DMS153 (cell line): ENCODE measurements at places on chromosomes 7 and 10.

DNA sequence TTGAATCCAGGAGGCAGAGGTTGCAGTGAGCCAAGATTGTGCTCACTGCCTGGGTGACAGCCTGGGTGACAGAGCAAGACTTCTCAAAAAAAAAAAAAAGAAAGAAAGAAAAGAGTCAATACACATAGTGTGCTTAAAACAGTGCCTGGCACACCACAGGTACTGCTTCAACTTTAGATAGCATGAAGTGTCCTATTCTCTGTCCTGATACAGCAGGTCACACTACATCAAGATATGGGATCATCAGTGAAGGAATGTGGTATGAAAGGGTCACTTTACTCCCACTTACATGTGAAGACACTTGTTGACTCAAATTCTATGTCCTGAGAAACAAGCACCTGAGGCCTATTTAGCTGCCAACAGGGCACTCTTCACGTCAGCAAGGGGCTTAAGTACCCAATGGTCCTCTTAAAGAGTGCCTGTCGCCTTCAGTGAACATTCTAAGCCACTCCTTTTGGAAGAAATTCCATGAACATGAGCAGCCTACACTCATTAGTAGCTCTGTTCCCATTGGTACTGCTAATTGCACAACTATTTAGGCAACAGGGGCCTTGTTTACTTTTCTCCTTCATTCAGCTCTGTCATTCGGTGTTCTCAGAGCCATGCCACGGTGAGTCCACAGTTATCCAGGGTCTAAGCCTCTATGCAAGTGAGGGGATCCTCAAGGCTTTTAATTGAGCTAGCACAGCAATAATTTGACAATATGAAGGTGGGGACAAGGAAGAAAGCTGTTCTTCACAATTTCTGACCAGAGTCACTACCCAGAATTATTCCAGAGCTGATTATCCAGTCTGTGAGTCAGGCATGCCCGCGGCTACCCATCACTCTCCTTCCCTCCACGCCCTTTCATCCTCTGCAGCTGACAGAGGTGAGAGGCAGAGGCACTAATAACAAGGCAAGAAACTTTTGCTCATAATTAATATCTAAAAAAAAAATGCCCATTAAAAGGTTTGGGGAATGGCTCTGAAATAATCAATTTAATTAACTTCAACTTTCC, 56.6 kb upstream of the PTN start:
- no peak for DNase-seq

GRCh38 chr7:25454020-25454419, 225.7 kb upstream of the NPVF start:
- no peak for DNase-seq

DNA sequence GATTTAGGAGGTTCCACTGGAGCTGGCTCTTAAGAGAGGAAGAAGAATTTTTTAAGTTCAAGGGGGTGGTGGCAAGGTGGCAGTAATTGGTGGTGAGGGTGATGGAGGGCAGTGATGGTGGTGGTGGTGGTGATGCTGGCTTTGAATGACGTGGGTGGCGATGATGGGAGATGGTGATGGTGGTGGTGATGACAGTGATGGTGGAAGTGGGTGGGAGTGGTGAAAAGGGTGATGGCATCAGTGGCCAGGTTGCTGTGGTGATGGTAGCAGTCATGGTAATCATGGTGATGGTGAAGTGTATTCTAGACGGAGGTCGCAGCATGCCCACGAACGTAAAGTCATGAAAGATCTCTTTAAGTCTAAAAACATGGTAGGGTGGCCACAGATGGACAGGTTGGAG, 197.3 kb downstream of the PTEN start:
- no peak for DNase-seq

DNA sequence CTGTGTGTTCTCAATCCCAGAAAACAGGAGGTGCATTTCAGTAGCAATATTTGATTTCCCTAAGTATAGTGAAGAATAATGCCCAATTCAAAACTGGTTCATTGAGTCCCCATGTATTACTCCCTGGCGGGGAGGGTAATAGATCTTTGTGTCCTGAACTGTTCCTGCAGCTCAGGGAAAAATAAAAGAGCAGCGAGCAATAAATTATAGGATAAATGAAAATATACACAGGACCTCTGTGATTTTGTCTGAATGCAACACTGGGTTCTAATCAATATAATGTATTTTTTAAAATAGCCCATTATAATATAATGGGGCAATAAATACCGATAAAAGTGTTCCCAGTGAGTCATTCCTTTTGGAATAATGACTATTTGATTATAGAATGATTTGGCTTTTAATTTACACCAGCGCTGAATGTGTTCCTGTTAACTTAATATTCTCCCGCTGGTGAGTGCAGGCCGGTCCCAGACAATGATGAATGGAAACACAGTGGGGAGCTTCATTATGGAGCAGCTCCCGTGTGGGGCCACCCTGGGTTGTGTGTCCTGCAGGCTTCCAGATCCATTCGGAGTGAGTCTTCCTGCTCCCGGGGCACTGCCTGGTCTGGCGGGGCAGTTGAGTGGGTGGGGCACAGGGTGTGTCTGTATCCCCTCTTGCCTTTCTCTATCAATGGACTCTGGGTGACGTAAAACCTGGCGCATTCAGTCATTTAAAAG, 263.1 kb downstream of the ACTR3B start:
- no peak for DNase-seq

- no peak for DNase-seq
These were observed 31.6 kb upstream of the TMEM72 start for GRCh38 chr10:44879531-44879899.

DNA sequence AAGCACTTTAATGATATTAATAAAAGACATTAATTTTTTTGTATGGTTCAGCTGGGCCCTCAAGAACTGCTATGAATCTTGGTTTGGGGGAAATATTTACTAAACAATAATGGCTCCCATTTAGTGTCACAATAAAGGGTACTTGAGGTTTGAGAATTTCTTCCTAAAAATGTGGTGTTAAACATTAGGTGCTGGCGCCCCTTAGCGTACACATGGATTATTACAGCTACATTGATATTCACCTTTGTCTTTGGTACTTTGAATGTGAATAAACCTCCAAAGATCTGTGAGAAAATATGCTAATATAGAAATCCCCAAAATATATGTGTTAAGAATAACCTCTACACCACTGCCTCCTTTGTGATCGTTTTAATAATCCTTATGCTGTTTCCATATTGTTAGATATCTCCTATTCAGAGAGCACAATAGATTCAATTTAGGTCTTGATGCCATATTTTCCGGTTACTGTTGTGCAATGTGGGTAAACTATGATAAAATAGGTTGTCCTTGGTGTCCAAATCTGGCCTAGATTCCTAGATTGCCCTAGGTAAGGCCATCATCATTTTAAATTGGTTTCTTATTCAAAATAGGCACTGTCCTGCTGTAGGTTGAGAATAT, 161.8 kb upstream of the CACNA2D1 start:
- peak; percentile 11 for DNase-seq

DNA sequence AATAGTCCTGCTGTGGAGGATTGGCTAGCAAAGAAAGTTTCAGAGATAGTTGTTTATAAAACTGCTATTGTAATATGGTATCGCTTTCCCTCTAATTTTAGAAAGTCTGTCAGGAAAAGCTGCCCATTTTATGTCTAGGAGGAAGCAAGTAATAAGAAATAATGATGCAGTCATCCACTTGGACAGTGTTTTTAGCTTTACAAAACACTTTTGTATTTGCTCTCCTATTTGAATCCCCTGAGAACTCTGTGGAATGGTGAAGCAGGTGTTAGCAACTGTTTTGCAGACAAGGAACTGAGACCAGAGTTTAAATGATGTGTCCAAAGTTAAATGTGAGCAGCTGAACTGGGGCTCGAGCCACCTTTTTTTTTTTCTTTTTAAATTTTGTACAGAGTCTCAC, 455.8 kb downstream of the XPNPEP1 start:
- no peak for DNase-seq

GRCh38 chr7:102806613-102807012, 57.8 kb downstream of the FAM185A start:
- no peak for DNase-seq

GRCh38 chr10:131569851-131570715, 258.6 kb upstream of the TCERG1L start:
- no peak for DNase-seq

DNA sequence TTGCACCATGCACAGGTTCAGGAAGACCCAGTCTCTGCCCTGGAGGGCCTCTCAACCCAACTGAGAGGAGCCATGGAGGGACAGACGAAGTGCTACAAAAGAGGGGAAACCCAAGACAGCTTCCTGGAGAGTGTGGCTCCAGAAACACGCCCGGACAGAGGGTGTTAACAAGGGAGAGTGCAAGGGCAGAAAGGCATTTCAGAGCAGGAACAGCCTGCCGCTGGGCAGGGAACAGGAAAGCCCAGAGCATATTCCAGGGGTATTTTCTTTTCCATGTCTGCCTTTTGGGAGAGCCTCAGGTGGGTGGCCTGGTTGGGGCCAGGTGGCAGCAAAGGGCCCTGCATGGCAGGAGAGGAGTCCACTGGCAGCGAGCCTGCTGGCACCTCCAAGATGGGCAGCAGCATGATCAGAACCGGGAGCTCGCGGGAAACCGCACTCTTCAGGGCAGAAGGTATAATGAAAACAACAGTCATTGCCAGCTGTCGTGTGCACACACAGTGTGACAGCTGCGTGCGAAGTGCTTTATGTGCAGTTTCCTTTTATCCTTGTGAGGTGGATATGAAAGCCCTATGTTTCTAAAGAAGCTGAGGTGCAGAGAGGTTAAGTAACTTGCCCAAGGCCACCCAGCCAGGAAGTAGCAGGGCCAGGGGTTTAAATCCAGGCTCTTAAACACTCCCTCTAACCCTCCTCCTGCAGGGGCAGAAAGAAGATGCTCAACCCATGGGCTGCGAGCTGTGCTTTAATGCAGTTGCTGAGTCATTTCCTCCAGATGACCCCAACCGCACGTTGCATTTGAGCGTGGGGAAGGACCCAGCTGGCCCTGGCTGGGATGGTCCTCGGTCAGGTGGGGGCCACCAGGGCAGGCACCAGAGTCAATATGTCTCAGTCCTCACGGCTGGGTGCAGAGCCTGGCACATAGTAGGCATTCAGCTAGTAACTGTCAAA, 128.6 kb downstream of the OAT start:
- DNase-seq, result peak; percentile 60

GRCh38 chr10:80596391-80597257, 58.9 kb downstream of the SH2D4B start:
- DNase-seq, result peak; percentile 12

DNA sequence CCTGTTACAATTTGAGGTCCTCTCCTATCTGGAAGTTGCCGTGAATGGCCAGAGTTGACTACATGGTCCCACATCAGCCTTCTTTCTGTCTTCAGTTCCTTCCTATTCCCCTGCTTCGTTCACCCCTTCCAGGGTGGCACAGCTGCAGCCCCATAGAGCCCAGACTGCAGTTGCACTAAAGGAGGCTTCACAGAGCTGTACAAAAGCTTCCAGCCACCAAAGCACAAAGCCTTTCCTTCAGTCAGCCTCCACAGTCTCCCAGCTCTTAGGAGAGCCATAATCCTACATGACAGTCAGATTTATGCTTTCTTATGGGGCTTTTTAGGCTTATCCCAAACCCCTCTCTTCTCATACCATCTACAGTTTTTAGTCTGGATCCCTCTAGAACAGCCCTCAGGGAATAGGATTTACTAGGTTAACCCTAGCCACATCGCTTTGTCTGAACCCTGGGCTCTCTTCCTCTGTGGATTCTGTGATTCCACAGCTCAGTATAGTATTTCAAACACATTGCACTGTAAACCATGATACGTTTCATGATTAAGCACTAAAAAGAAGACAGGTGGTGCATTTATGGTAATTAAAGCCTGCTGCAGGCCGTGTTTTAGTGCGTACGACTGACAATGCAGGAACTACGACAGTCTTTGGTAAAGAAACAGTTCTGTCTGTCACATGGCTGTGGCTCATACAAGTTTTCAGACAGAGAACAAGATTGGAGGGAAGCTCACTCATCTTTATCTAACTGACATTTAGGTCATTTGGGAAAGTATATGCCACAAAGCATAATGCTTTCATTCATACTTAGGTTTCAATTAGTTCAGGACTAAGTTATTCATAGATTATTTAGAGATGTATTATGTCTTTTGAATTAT, 208.3 kb upstream of the KMT2E start:
- DNase-seq, result no peak

DNA sequence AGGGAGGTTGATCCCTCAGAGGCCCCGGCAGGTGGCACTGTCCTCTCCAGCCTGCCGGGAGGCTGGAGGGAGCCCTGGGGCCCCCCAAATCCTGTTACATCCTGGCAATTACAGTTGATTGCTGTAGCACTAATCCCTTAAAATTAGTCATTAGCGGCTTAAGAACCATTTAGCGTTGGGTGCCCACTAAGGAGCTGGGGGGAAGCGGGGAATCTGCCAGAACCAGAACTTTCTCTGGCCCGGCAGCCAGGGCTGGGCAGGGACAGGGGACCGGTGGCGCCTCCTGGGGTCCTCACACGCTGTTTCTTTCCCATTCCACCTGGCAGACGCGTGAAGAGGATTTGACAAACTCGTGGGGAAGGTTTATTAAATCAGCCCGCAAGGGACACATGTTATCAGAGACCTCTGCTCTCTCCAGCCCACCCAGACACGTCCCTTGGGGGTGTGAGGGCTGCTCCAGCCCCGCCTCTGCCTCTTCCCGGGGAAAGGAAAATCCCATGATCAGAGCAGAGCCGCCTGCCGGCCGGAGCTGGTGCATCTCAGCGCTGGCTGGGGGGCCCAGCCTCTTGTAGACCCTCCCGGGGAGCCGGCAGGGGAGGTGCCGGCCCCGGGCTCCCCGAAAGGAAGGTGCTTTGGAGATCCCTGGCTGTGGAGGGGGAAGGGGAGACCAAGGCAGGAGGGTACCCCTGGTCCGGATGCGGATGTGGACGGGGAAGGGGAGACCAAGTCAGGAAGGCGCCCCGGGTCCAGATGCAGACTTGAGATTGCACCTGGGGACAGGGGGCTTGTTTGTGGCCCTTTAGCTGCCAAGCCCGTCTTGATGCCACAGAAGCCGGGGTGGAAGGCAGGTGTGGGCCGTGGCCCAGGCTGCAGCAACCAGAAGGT, 142.7 kb downstream of the ELFN1 start:
- DNase-seq, result no peak

DNA sequence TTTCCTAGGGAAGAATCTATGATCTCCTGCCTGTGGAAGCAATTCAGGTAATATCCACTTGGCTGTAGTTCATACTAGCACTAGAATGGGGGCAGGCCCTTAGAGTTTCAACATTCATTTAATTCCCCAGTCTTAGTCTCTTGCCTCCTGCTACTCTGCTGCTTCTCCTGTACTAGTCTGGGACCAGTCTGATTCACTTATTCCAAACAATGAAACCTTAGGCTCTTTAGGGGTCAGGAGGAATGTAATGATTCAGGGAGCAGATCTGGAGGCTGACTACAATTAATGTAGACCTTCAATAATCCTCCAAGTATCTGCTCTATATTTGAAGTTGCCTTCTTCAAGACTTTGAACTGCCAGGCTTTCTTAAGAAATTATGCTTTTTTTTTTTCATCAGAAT, 101.8 kb downstream of the GNAT3 start:
- DNase-seq, result no peak

DNA sequence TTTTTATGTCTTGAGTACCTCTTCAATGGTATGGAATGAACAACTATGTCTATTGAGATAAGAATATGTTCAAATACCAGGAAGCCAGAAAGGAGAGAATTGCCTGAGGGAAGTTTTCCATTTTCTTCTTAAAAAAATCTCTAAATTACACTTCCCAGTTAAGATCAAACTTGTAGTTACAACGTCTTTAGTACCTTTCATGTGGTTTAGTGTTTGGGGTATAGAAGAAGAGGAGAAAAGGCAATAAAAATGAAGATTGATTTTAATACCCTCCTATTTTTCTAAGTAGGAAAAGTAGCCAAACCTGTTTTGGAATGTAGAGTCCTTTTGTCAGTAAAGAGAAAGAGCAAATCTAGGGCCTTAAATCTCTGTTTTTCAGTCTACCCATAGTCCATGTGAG, 470.0 kb upstream of the SEMA3A start:
- no peak for DNase-seq

- no peak for DNase-seq
These were observed 118.3 kb upstream of the SHH start for GRCh38 chr7:155930527-155930926.
